Tibial nerve (tissue), 4 donors: ENCODE measurements at places on chromosomes 4 and X. TPM values are rescaled to one million over a fixed set of nuclear protein-coding genes. Genes with fewer than 3 reads are reported as not detected.

- no peak for DNase-seq
Measured at GRCh38 chr4:8591626-8592365, 769 bp upstream of the CPZ start.

DNA sequence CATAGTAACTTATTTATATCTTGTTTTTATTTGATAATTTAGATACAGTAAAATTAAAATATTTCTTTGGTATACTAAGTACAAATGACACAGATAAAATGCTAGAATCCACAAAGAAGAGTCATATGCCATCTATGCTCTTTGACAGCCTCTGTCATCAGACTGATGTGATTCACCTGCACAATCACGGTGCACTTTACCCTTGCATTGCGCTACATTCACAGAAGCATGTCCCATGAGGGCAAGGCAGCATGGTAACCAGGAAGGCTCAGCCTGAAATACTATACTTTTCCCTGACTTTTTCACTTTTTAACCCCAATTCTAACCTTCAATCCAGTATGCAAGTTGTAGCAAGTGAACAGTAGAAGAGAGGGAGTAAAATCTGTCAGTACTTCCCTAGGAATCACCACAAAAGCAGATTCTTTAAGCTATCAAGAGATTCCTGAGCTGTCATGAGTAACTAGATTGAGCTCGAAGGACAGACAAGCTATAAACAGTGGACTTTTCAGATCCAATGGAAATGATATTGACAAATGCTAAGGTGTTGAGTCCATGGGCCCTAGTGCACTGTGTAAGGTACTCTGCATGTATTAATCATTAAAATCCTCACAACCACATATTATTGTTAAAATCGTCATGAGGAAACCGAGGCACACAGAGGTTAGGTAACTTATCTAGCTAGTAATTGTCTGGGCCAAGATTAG, 14.2 kb downstream of the SEC24D start:
- no peak for DNase-seq

DNA sequence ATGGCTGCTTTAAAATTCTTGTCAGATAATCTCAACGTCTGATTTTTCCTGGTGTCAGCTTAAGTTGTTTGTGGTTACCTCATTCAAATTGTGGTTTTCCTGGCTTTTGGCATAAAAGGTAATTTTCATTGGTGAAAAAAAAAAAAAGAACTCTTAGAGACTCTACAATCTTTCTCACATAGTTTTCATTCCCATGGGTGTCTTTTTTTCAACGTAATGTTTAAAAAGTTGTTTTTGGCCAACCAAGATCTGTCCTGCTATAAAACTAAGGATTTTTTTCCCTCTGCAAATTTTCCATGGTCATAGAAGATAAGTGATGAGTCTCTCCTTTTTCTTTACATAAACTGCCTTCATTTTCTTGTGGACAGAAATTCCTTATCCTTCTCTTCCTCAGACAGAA, 28.9 kb upstream of the RPS6KA6 start:
- DNase-seq = no peak

GRCh38 chr4:6128221-6128850, 72.0 kb downstream of the JAKMIP1 start:
- no peak for DNase-seq

DNA sequence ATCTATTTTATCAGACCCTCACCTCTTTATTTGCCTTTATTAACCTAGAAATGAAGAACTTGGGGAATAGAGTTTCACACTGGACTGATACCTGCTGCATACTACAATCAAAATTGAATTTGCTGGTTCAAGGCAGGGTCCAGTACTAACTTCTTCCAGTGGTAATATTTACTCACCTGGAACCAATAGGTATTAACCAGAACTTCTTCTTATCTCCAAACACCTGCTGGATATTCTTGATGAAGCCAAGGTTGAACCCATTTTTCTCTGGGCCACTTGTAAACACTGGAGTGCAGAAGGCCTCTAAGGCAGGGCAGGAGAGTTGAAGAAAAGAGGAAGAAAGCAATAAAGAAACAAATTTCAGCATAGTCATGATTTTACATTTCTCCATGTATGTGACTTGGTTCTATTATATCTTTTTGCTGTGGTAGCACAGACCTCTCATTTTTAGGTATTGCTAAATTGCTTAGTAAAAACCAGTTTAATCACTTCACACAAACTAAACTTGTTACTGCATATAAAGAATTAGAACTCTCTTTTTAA, 101.1 kb downstream of the ZDHHC15 start:
- DNase-seq = no peak

NSG1 gene
- total RNA-seq = 0.44 TPM

- no peak for DNase-seq
Measured at GRCh38 chr4:94724016-94724790, 33.6 kb upstream of the BMPR1B start.

DNA sequence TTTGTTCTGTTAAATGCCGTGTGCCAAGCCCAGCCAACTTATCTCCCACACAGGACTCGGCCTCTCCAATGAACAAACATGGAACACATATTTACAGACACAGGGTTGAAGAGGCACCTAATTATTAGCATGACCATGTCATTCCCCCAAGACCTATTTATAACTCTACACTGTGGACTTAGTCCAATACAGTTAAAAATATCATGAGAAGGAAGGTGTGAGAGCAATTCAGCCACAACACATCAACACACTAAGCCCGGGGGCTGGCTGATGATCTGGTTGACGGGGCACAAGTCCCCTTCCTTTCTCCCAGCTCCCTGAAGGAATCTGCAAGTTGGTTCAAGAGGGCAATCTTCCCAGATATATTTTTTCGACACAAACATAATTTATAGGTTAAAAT, 28.1 kb downstream of the MANBA start:
- no peak for DNase-seq

DTHD1 gene
- total RNA-seq = not detected

- DNase-seq = no peak
Measured at GRCh38 chr4:113012786-113013185, 36.7 kb upstream of the ANK2 start.

- DNase-seq = no peak
Measured at GRCh38 chrX:93580634-93581033, 92.7 kb downstream of the NAP1L3 start.

MAGEA6 gene
- not detected for total RNA-seq
